ENCODE measurements at places on chromosomes 16 and 17.

DNA sequence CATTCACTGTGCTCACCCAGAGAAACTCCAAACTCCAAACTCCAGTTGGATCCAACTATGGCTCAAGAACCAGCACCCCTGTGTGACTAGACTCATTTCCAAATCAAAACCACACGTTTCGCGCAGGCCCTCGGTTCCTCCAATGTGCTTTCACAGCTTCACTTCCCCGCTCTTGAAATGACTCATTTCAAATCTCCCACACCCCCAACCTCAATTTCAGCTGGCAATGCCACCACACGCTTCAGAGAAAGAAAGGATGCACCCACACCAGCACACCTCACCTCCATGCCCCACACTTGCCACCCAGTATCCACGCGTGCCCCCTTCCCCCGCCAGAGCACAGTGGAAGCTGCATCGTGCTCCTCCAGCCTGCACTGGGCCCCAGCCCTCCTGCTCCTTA lies 9.0 kb downstream of the TMEM92 start:
- DNase-seq: no peak

DNA sequence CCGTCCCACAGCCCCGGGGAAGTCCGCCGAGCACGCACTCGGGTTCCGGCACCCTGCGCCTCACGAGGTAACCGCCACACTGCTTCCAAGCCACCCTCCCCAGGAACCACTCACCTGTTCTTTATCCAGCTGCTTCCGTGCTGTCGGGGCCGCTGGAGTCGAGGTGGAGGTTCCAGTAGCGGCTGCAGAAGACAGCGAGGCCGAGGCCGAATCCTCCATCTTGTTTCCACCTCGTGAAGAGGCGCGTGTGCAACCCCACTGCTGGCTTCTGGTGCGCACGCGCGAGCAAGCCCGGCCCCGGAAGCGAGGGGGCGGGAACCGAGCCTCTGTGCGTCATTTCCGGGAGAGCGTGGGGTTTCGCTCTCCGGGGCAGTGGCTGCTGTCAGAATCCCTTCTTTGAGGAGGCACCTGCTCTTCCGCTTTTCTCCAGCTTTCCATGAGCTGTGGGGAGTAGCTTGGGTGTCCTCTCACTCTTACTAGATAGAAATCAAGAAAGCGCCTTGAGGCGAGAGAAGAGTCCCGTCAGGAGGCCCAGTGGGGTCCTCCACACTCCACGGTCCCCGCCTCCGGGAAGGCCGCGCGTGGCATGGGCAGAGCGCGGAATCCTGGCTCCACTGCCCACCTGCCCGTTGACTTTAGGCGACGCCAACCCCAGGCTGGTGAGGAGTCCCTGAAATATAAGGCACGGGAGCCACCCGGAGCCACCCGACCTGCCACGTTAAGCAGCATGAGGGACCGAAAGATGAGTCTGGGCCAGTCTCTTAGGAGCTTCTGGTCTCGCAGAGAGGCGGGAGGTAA lies at the start of gene RSL1D1:
RSL1D1 (minus strand) TSS at position 249 of the 798 bp plus-strand sequence; CDS start at position 219, 30 bp downstream.
- peak; percentile 89 for DNase-seq

GRCh38 chr16:87678618-87679017 lies 76.3 kb downstream of the JPH3 start:
- no peak for DNase-seq

DNA sequence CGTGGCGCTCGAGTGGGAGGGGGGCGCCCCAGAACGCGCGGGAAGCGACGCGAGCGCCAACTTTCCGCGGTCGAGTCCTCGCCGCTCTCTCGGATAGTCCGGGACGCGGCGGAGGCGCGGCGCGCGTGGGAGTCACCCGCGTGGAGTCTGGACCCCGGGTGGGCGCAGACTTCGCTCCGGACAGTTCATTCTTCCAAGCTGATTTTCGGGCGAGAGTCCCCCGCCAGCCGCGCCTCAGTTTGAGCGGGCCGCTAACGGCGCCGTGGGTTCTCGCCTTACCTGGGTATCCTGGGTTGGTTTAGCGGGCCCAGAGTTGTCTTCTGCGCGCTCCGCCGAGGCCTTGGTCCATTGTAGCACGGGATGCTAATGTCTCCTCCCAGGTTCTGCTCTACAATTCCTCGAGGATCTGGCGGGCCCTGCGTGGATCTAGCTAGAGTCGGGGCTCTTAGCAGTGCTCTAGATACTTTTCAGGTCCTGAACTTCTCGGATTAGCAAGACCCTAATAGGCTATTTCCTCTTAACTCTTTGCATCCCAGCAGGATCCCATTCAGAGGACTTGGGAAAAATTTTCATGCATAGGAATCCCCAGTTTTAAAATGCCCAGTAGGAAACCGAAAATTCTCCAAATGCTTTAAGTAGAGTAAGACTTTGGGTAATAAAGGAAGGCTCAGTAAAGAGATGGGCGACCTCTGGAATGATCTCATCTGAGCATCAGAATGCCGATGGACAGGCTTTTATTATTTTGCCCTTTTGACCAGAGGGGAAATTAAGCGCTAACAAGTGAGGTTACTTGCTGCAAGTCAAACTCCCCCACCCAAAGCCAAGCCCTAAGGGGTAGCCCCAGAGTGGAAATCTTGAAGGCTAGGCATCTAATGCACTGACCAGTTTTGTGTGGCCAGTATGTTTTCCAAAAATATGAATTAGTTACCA lies 537 bp upstream of the GJC1 start:
- no peak for DNase-seq

DNA sequence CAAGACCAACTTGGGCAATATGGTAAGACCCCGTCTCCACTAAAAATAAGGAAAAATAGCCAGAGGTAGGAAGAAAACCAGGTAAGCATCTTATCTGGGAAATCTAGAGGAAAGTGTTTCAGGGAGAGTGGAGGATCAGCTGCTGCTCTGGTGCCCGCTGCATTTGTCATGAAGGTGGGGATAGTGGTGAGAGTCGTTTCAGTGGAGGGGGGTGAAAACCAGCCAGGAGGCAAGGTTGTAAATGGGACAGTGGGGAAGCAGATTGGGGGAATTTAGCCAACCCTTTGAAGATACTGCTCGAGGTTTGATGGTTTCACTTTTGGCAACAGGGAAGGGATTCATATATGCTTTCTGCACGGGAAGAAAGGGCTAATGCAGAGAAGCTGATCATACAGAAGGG lies 8.8 kb downstream of the DCTPP1 start:
- DNase-seq: no peak

DNA sequence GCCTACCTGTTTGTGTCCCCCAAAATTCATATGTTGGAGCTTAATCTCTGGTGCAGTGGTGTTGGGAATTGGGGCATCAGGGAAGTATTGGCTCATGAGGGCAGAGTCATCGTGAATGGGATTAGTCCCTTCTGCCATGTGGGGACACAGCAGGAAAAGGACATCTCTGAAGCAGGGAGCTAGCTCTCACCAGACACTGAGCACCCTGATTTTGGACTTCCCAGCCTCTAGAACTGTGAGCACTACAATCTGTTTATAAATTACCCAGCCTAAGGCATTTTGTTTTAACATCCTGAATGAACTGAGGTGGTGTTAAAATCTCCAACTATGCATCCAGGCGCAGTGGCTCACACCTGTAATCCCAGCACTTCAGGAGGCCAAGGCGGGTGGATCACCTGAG lies 206.0 kb downstream of the SEC14L1 start:
- no peak for DNase-seq

DNA sequence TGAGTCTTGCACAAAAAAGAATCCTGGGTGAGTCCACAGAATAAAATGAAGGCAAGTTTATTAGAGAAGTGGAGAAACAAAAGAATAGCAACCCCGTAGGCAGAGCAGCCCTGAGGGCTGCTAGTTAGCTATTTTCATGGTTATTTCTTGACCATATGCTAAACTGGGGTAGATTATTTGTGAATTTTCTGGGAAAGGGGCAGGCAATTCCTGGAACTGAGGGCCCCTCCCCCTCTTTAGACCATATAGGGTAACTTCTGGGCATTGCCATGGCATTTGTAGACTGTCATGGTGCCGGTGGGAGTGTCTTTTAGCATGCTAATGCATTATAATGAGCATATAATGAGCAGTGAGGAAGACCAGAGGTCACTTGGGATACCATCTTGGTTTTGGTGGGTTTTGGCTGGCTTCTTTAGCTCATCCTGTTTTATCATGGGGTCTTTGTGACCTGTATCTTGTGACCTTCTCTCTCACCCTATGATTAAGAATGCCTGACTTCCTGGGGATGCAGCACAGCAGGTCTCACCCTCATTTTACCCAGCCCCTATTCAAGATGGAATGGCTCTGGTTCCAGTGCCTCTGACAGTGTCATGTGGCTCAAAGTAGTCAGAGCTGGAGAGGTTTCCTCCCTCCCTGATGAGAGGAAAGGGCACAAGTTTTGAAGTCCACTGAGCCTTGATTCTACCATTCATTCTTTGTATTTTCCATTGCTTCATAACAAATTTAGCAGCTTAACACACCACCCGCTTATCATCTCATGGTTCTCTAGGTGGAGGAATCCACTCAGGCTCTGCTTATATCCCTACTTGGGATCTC lies 55.7 kb upstream of the LGALS9 start:
- DNase-seq: no peak

DNA sequence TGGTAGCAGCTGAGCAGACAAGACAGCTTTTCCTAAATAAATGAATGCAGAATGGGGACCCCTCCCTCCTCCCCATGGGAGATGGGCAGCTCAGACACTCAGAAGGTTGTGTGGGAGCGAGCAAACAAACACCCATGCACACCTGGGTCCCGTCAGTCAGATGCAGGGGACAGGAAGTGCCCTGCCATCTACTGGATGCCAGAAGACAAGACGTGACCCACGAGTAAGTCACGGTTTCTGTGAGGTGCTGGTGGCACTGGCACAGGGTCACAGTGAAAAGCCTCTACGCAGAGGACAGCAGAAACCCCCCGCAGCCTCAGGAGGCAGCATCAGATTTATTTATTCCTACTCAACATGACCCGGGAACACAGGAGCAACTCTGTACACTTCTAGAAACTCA lies 8.4 kb downstream of the HBQ1 start:
- no peak for DNase-seq

- no peak for DNase-seq
Observed at GRCh38 chr17:45792995-45793755, 9.1 kb downstream of the CRHR1 start.

DNA sequence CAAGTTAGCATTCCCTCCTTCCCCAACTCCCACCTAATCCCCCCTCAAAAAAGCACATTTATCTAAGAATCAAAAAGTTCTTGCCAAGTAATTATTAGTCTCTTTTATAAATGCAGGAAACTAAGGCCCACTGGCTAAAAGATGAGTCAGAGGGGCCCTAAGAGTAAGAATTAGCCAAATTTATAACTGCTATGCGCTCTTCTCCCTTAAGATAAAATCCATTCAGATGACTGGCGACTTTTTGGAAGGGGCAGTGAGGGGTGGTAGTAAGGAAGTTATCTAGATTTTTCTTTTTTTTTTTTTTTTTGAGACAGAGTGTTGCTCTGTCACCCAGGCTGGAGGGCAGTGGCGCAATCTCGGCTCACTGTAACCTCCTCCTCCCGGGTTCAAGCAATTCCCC lies 17.1 kb downstream of the ZNF652 start:
- no peak for DNase-seq

DNA sequence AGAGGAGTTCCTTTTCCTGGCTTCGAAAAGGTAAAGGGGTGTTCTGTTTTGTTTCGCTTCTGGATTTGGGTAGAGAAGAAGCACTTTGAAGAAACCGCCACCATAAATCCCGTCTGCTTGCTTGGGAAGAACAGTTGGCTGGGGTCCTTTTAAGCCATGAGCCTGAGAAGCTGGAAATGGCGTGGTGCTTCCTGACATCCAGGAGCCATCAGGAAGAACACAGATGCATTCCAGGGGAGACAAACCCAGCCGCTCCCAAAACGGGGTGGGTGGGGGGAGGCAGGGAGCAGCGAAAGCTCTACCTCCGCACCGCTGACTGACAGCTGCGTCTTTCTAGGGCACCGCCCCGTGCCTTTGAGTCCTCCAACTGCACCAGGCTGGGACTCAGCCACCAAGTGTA lies 91.6 kb downstream of the ZDHHC7 start:
- DNase-seq: no peak

DNA sequence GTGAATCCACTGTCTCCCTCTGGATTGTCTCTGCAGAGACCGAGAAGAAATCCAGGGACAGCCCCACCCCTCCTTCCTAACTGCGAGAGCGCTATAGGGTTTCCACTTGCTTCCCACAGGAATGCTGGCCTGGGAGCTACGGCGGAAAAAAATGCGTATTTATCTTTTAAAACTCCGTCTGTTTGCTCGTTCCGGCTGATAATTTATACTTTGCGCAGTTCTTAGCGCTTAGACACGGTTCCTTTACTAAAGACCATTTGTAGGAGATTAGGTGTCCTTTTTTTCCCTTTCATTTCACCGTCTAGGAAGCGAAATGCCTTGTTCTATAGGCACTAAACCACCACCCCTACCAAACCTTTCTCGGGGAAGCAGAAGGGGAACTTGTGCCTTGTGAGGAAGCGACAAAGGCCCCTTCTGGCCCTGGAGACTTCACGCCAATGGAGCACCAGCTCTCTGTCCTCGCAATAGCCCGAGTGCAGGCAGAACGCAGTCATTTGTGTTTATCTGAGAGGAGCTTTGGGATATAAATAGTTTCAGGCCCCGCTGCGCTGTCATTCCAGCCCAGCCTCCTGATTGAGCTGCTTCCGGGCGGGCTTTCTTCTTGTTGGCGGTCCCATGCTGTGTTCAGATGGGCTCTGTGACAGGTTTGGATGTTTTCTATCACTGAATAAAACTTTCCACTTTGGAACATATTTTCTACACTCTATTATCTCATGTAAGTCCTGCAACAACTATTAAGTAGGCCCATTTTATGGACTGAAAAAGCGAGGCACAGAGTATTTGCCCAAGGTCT lies 791 bp upstream of the SUPT4H1 start:
- DNase-seq: peak; percentile 47

- no peak for DNase-seq
Observed at GRCh38 chr16:23924128-23924527, 88.3 kb downstream of the PRKCB start.

DNA sequence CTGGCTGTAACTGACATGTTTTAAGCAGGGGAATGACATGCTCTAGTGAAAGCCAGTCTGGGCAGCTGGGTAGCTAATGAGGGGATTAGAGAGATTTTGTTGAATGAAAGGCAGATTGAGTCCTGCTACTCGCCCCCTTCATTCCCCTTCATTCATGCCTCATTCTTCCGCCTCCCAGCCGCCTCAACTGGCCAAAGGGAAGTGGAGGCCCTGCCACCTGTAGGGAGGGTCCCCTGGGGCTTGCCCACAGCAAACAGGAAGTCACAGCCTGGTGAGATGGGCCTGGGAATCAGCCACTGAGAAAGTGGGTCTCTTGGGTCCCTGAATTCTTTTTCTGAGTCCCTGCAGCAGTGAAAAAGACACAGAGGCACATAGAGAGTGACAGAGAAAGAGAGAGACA lies 1.1 kb upstream of the CD19 start:
- peak; percentile 66 for DNase-seq

DNA sequence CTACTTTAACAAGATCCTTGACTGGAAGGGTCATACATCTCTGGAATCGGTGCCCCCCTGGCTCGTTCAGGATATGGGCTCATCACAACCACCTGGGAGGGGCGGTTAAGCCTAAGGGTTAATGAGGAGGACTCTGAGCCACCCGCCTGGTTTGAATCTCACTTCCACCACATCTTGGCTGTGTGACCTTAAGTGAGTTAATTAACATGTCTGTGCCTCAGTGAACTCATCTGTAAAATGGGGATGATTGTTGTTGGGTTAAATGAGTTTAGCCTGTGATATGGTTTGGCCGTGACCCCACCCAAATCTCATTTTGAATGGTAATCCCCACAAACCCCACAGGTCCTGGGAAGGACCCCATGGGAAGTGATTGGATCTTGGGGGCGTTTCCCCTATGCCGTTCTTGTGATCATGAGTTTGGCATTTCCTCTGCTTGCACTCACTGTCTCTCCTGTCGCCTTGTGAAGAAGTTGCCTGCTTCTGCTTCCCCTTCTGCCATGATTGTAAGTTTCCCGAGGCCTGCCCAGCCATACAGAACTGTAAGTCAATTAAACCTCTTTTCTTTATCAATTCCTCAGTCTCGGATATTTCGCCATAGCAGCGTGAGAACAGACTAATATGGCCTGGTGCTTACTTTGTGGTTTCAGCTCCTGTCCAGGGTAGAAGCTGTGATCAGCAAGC lies 214.0 kb upstream of the CIBAR2 start:
- DNase-seq: peak; percentile 77

Data from GF-D8 (cell line).